Vagina (tissue), 2 donors: ENCODE measurements at places on chromosomes 11 and 22.

DNA sequence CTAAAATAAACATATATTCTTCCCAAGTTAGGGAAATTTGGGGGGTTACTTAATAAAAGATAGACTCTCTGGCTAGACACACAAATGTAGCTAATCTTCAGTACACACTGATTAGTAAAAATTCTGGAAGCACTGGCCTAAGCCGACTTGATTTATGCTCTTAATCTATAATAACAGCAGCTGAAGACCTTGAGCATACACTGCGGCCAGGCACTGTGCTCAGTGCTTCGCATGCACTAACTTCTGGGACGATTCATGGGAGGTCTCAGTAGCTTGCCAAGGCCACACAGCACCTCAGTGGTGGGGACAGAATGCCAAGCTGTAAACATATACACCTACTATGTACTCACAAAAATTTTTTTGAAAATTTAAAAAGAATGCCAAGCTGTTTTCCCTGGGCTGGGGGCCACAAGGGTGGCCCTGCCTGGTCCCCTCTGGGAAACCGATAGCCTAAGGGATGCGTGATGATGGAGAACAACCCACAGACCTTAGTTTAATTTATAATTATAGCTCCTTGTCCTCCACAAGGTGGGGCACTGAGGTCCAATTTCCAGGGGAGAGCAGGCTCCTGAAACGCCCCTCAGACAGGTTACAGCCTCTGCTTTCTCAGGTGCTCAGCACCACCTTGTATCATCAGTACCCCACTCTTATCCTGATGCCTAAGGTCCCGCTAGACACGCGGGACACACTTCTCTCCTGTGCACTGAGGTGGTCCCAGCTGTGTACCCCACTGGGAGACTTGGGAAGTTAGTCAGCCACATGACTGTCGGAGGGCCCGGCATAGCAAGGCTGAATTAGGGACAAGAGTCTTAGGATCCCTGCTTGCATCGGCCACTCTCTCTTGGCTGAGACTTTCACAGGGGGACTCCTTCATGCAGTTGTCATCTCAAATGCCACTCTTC is 20.1 kb downstream of the SERPIND1 start:
- no peaks in the 10 kb centered on the region for H3K4me1 ChIP-seq
- no peak for DNase-seq
- no peak overlapping the region for H3K4me3 ChIP-seq
- H3K27ac ChIP-seq, result no peak overlapping the region

- peaks cover 37% of the 10 kb centered on the region for H3K4me1 ChIP-seq
- H3K27ac ChIP-seq, result peak overlapping the region; percentile 20
- H3K27me3 ChIP-seq, result no peaks in the 10 kb centered on the region
- no peak overlapping the region for H3K4me3 ChIP-seq
These were observed 62.0 kb upstream of the RASD2 start for GRCh38 chr22:35478633-35479107.

DNA sequence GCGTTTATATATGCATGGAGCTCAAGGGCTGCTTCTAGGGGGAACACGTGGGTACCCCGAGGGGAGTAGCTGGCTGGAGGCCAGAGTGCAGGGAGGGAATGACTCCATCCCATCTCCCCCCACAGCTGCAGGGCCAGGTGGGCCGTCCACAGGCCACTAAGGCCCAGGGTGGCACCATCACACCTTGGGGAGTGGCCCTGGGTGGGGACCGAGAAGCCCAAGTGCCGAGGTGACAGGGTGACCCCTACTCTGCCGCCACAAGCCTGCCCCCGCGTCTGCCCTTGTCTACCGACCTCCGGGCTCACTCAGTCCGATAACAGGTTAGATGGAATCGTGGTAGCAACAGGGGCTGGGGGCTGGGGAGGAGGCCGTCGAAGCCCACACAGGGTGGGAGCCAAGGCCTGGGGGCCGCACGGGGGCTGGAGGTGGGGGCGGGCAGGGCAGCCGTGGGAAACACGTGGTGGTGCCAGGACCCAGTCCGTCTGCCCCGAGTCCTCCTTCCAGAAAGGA is 125.7 kb downstream of the KCNQ1OT1 start:
- H3K4me1 ChIP-seq, result no peaks in the 10 kb centered on the region
- H3K27ac ChIP-seq, result no peak overlapping the region
- H3K27me3 ChIP-seq, result no peaks in the 10 kb centered on the region
- H3K36me3 ChIP-seq, result no peaks in the 10 kb centered on the region
- no peak overlapping the region for H3K4me3 ChIP-seq
- DNase-seq, result no peak

DNA sequence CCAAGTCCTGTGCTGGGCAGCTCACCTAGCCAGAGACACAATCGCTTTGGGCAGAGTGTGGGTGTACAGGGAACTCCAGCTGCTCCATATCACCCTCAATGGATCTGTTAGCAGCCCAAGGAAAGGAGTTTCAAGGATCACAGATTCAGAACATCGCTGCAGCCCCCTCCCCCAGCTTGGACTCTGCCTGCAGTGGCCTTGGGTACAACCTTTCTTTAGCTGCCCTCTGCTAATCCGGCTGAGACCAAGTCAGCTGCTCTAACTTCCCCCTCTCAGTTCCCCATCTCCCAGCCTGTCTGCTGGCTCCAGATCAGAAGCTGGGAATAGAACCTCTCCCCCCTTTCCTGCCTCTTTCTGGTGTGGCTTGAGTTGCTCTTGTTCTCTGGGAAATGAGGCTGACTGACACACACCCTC is 1.3 kb downstream of the TMEM86A start:
- H3K4me1 ChIP-seq, result peaks cover 23% of the 10 kb centered on the region
- H3K27ac ChIP-seq, result peak overlapping the region; percentile 88
- H3K4me3 ChIP-seq, result peak overlapping the region; percentile 69

- no peaks in the 10 kb centered on the region for H3K36me3 ChIP-seq
- DNase-seq, result no peak
- no peak overlapping the region for H3K4me3 ChIP-seq
- H3K27ac ChIP-seq, result peak overlapping the region; percentile 62
These were observed 6.8 kb upstream of the LIF start for GRCh38 chr22:30253205-30253852.

GRCh38 chr11:68497761-68498160 is 37.2 kb downstream of the PPP6R3 start:
- H3K27ac ChIP-seq, result no peak overlapping the region
- no peak overlapping the region for H3K4me3 ChIP-seq
- H3K4me1 ChIP-seq, result peaks cover 57% of the 10 kb centered on the region
- H3K36me3 ChIP-seq, result no peaks in the 10 kb centered on the region

DNA sequence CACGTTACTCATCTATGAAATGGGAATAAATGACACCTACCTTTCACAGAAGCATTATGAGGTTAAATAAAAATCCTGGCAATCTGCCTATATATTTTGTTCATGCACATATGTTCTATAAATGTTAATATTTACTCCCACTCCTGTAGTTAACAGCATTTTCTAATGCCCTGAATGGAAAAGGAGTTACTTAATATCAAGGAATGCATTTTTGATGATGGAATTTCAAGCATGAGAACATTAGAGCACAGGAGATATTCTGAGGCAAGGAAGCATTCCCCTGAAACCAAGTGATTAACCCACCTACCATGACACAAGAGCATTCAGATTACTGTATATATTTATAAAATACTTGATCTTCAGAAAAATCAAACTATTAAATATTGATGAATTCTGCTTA is 102.1 kb downstream of the ARHGAP32 start:
- no peaks in the 10 kb centered on the region for H3K4me1 ChIP-seq
- no peaks in the 10 kb centered on the region for H3K27me3 ChIP-seq
- no peak overlapping the region for H3K27ac ChIP-seq
- H3K4me3 ChIP-seq, result no peak overlapping the region
- DNase-seq, result no peak
- no peaks in the 10 kb centered on the region for H3K36me3 ChIP-seq

GRCh38 chr11:60214386-60214785 is 28.6 kb downstream of the MS4A4E start:
- no peaks in the 10 kb centered on the region for H3K4me1 ChIP-seq
- no peak for DNase-seq
- no peaks in the 10 kb centered on the region for H3K36me3 ChIP-seq

- no peak overlapping the region for H3K4me3 ChIP-seq
- H3K36me3 ChIP-seq, result peaks cover 4% of the 10 kb centered on the region
- no peaks in the 10 kb centered on the region for H3K27me3 ChIP-seq
- no peak overlapping the region for H3K27ac ChIP-seq
- H3K4me1 ChIP-seq, result no peaks in the 10 kb centered on the region
These were observed 42.0 kb downstream of the SGSM3 start for GRCh38 chr22:40412441-40412840.

DNA sequence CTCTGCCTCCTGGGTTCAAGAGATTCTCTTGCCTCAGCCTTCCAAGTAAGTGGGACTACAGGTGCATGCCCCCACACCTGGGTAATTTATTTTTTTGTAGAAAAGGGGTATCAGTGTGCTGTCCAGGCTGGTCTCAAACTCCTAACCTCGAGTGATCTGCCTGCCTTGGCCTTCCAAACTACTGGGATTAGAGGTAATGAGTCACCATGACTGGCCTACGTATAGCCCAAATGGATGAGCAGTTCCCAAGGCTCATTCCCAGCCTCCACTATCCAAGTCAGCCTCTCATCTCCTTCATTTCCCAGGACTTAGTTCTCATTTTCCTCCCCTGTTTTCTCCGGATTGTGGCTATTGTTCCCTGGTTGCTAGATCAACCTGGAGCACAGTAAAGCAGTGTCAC is 5.6 kb downstream of the CCT8L2 start:
- H3K36me3 ChIP-seq, result no peaks in the 10 kb centered on the region
- DNase-seq, result no peak
- H3K4me1 ChIP-seq, result no peaks in the 10 kb centered on the region
- H3K27me3 ChIP-seq, result no peaks in the 10 kb centered on the region

DNA sequence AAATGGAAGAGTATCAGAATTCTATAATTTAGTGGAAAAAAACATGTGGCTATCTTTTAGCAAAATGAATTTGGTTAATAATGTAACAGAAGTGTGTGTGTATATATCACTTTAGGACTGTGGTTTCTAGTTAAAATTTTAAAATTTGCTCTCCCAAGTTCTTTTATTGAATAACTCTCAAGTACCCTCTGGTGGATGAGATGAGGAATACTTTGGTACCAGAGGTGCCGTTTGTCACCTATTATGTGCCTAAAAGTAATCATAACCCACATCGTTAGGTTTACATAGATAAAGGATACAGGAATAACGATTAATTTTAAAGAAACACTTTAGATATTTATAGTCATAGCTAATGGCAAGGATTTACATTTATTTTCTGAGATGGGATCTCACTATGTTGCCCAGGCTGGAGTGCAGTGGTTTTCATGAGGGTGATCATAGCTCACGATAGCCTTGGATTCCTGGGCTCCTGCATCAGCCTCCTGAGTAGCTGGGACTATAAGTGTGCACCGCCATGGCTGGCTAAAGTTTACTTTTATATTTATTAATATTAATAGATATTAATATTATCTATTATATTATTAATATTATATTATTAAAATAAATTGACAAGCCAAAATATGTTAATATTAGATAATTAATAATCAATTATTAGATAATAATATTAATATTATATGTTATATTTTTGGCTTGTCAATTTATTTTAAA is 66.7 kb upstream of the CAPRIN1 start:
- no peak overlapping the region for H3K4me3 ChIP-seq
- no peaks in the 10 kb centered on the region for H3K4me1 ChIP-seq
- no peak overlapping the region for H3K27ac ChIP-seq
- DNase-seq, result no peak
- H3K27me3 ChIP-seq, result no peaks in the 10 kb centered on the region

DNA sequence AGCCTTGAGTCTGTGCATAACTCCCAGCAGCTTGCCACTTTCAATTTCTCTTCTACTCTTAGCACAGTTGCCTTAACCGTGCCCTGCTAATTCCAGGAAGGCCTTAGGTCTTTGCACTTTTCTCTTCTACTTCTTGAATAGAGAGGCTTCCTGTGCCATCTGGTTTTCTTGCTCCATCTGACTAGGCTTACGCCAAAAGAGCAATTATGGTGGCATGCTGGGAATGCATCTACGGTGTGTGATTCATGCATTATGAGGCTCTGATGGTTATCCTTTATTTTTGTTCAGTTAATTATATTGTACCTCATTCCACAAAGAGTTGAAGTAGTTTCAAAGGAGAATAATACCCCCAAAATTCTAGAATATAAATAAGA is 29.4 kb downstream of the SIK2 start:
- H3K4me1 ChIP-seq, result peaks cover 31% of the 10 kb centered on the region
- no peaks in the 10 kb centered on the region for H3K36me3 ChIP-seq
- no peak for DNase-seq
- no peaks in the 10 kb centered on the region for H3K27me3 ChIP-seq
- H3K4me3 ChIP-seq, result no peak overlapping the region

DNA sequence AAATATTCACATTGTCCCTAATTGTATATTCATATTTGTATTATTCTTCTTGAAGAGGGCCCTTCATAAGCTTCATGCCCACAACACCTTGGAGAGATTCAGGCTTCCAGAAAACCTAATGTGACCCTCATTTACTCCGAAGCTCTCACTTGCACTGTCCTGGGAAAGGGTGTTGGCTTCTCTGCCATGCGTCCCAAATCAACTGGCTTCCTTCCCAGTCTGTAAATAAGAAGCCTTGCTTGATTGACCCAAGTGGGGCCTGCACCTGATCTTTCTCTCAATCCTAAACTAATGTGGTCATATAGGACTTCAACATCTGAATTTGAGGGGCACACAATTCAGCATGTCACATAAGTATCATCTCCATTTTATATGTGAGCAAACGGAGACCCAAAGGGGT is 40.5 kb upstream of the ZBTB16 start:
- no peak overlapping the region for H3K27ac ChIP-seq
- no peaks in the 10 kb centered on the region for H3K36me3 ChIP-seq
- DNase-seq, result no peak
- no peaks in the 10 kb centered on the region for H3K4me1 ChIP-seq
- no peaks in the 10 kb centered on the region for H3K27me3 ChIP-seq

- H3K4me1 ChIP-seq, result peaks cover 15% of the 10 kb centered on the region
- H3K27ac ChIP-seq, result peak overlapping the region; percentile 26
- no peak for DNase-seq
- H3K36me3 ChIP-seq, result no peaks in the 10 kb centered on the region
These were observed 4.0 kb downstream of the APOL4 start for GRCh38 chr22:36197514-36198146.

GRCh38 chr11:101277036-101277435 is 147.4 kb upstream of the PGR start:
- DNase-seq, result no peak
- H3K36me3 ChIP-seq, result no peaks in the 10 kb centered on the region
